ENCODE measurements at places on chromosomes 1 and 21.

DNA sequence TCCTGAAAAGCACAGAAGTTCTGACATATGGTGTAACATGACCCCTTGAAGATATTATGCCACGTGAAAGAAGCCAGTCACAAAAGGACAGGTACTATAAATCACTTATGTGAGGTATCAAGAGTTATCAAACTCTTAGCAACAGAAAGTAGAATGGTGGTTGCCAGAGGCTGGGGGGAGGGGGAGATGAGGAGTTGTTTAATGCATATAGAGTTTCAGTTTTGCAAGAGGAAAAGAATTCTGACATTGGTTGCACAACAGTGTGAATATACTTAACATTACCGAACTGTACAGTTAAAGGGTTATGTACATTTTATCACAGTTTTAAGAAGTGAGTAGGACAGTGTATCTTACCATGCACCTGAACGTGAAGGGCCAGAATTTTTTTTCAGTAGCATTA lies 80.0 kb downstream of the USP25 start:
- DNase-seq = no peak

DNA sequence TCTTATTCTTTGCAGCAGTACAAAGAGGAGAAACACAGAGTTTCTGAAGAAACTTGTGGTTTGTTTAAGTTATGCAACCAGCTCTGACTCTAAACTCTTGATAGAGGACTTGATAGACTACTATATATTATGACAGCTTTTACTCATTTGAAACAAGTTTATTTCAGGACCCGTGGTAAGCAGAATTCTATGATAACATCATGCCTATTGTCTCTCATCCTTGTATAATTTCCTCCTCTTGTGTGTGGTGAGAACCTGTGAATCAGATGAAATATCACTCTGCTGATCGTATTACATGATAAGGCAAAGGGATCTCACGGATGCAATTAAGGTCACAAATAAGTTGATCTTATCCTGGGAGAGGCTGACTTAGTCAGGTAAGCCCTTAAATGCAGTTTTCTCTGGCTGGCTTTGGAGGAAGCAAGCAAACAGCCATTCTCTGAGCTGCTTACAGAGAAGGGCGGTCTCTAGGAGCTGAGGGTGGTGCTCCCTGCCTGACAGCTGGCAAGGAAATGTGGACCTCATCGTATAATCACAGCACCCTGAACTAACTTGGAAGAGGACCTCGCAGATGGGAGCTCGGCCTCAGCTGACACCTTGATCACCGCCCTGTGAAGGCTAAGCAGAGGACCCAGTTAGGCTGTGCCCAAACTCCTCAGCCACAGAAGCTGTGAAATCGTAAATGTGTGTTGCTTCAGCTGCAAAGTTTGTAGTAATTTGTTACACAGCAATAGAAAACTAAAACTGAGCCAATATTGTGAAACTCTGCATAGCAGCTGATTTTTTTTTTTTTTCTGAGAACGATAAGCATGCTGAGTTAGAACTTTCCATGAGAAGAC lies 151.1 kb upstream of the DPT start:
- no peak for DNase-seq

- no peak for DNase-seq
Measured at GRCh38 chr1:245458234-245458633, 303.4 kb downstream of the KIF26B start.

DNA sequence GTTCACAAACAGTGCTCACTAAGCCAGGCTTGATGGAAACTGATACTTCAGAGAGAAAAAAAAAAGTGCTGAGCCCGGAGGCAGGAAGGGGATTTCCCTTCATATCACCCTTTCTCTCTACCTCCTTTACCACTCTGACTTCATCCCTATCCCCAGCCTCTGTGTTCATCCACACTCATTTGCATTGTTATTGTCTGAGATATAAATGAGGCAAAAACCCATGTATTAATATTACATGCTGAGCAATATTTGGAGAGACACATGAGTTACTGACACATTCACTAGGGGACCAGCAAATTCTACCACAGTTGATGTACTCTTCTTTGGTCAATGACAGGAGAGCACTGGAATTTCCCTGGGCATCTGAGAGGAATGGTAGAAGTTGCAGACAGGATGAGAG lies 175.8 kb downstream of the TNFSF18 start:
- DNase-seq = no peak

GRCh38 chr1:45043094-45043493 lies 31.0 kb downstream of the UROD start:
- no peak for DNase-seq

DNA sequence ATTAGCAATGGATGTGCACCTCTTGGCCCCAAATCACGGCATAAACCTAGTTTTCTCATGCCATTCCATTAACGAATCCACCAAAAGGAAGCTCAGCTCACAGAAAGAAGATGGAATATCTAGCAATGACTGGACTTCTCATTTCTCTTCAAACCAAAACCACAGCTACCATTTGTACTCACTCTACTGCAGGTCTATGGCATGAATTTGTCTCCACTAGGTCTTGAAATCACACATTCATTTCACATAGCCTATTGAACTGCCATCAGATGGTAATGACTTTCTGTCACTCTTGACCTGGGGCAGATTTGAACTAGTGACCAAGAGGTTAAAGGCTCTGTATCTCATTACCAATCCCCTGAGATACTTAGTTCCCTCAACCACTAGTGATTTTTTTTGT lies 382.7 kb downstream of the DPYD start:
- DNase-seq = no peak

- no peak for DNase-seq
Measured at GRCh38 chr1:44672961-44673674, 1.2 kb downstream of the TMEM53 start.

DNA sequence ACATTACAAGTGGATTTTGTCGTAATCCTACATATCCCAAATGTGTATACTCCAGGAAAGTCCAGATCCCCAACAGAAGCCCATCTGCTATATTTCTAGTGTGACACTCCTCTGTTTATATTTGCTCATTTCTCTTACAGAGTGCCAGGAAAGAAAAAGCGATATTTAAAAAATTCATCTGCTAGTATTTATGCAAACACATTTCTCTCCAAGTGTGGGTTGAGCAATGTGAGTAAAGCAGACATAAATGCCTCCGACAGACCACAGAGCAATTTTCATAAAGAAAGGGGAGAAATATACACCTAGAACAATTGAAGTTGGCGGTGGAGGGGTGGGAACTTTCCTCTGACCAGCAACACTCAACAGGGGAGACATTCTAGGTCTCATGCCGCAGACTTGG lies 22.2 kb upstream of the RAP1A start:
- DNase-seq = no peak

- no peak for DNase-seq
Measured at GRCh38 chr1:24967962-24968361, 37.9 kb upstream of the RUNX3 start.

DNA sequence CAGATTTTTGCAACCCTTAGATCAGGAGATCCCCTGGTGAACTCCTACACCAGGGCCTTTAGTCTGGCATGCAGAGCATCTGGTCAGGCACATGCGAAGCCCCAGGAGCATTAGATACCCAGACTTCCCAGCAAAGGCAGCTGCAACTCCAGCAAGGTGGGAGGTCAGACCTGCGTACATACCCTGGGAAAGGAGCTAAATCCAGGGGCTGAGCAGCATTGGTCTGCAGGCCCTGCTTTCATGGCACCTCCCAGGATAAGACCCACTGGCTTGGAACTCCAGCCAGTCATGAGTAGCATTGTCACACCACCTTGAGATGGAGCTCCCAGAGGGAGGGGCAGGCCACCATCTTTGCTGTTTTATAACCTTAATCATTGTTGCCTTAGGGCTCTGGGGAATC lies 92.3 kb downstream of the KCNT2 start:
- DNase-seq = no peak

- DNase-seq = no peak
Measured at GRCh38 chr1:195202241-195202640, 1406.0 kb downstream of the KCNT2 start.

DNA sequence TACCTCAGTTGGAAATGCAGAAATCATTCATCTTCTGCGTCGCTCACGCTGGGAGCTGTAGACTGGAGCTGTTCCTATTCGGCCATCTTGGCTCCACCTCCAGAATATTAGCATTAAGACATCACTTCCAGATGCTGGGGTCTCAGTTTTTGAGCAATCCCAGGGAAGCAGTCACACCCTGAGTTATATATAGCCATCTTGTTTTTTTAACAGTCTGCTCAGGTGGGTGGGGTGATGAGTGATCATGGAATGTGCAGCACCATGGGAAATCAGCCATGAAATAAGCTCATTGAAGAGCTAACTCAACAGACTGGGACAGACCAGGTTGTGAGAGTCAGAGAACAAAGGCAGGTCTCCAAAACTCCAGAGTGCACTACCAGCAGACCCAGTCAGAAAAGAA lies 27.0 kb upstream of the HMGB4 start:
- DNase-seq = no peak

- peak; percentile 41 for DNase-seq
Measured at GRCh38 chr1:26391450-26391849, 18.9 kb upstream of the ZNF683 start.

DNA sequence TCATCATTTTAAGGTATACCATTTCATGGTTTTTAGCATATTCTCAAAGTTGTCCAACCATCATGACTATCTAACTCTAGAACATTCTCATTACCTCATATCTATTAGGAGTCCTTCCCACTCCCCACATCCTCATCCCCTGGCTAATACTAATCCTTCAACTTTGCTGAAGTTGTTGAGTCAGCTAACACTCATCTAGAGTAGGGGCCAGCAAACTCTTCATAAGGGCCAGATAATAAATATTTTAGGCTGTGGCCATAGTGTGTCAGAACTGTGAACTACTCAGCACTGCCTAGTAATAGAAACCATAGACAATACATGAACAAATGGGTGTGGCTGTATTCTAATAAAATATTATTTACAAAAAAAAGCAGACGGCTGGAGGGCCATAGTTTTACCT lies 43.0 kb downstream of the TOR3A start:
- DNase-seq = no peak

DNA sequence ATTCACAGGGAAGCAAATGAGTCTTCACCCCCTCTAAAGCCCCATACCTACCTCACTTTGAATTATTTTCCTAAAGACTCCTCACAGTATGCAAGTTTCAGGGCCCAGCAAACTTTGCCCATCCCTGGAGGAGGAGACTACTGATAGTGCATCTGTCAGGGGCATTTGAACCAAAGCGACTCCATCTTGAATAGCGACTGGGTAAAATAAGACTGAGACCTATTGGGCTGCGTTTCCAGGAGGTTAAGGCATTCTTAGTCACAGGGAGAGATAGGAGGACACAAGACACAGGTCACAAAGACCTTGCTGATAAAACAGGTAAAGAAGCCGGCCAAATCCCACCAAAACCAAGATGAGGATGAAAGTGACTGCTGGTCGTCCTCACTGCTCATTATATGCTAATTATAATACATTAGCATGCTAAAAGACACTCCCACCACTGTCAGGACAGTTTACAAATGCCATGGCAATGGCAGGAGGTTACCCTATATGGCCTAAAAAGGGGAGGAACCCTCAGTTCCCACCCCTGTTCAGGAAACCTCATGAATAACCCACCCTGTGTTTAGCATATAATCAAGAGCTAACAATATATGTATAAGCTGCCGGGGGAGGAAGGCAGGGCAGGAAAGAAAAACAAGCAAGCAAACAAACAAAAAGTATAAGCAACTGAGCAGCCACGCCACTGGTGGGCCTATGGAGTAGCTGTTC lies 3.3 kb upstream of the PKNOX1 start:
- no peak for DNase-seq

- DNase-seq = no peak
Measured at GRCh38 chr1:52920791-52921291, 699 bp downstream of the ECHDC2 start.
